NCI-H1092 treated with DMSO at 0.1 percent for 48 hours (cell line): ENCODE measurements at places on chromosomes 5 and 9.

DNA sequence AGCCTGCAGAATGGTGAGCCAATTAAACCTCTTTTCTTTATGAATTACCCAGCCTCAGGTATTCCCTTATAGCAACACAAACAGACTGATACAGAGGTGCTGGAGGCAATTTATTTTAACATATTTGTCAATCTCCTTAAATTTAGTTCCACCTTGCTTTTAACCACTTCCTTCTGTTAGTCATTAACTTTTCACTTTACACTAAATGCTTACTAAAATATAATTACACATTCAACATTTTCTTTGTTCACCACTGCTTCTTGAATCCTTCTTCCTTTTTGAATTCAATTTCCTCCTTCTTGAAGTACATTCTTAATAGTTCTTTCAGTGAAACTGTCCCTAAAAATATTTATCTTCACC is 39.4 kb downstream of the LYRM7 start:
- no peak for DNase-seq

- no peak for DNase-seq
These were observed 290.5 kb upstream of the RASA1 start for GRCh38 chr5:86977190-86977589.

- no peak for DNase-seq
These were observed 205.6 kb upstream of the MPDZ start for GRCh38 chr9:13485068-13485596.

DNA sequence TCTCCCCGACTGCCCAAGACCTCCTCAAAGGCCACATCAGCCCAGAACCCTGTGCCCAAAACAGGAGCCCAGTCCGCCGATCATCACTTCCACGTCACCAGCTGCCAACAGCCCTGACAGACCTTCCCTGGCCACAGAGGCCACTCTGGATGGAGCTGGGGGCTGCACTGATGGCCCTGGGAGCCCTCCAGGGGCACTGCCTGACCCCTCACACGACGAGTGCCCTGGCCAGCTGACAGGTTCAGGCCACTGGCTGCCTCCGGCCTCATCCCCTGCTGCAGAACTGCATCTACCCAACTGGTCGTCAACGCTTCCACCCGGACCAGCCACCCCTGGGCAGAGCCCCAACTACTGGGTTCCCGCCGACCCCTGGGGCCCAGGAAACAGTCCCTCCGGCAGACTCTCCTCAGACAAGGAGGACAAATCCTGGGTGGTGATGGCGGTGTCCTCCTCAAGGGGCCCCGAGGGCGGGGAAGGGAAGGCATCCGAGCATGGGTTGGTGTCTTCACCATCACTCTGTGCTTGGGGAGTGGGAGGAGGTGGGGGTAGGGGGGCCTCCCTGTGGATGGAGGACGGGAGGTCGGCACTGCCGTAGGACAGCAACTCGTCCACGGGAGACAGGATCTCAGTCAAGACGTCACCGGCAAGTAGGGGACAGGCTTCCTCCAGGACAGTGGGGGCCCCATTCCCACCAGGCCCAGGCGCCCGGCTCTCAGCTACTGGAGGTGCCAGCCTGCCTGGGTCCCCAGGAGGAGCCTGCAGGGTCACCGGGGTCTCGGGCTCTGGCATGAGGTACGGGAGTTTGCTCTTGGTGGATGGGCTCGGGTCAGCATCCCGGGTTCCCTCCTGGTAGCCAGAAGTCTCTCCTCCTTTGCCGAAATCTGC is 7.9 kb upstream of the QSOX2 start:
- DNase-seq, result no peak

GRCh38 chr9:70559102-70559501 is 144.6 kb upstream of the KLF9 start:
- no peak for DNase-seq

- no peak for DNase-seq
These were observed 107.3 kb upstream of the DPYSL3 start for GRCh38 chr5:147617191-147617606.

DNA sequence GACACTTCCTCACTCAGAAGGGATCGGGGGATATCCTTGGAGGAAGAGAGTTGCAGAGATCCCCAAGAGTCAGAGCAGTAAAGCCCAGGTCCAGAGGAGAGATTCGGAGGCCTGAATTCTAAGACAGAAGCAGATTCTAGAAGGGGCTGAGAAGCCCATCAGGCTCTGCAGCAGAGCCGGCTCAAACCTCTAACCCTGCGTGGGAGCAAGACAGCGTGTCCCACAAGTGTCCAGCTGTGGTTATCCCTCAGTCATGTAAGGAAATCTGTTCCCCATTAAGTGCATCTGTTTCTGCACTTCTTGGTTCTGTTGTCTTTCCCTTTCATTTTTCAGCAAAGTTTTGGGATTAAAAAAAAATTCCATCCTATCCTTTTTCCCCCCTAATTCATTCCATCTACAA is 4.8 kb upstream of the DIAPH1 start:
- DNase-seq, result no peak

- DNase-seq, result no peak
These were observed 48.6 kb downstream of the ANXA2R start for GRCh38 chr5:42991404-42992087.

DNA sequence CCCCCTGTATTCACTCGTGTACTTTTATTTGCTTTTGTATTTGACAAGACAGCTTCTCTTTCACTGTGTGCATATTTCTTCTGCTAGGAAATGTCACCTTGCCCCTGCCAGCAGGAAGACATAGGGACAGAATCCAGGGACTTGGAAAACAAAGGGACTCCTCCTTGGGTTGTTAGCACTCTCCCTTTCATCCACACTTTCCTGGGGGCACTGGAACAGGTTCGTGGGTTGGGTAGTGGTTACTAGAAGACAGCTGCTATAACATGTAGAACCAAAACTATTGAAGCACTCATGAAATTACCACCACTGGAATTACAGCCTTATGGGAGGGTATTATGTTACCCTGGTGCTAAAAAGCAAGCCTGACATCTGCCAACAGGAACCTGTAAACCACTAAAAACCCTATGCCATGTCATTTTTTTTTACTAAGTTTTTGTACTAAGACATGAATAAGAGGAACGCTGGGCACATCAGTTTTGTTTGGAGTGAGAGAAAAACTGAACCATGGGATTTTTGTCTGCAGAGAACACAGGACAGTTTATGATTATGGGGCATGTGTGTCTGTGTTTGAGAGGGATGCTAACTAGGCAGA is 4.7 kb upstream of the CCL28 start:
- DNase-seq, result no peak

DNA sequence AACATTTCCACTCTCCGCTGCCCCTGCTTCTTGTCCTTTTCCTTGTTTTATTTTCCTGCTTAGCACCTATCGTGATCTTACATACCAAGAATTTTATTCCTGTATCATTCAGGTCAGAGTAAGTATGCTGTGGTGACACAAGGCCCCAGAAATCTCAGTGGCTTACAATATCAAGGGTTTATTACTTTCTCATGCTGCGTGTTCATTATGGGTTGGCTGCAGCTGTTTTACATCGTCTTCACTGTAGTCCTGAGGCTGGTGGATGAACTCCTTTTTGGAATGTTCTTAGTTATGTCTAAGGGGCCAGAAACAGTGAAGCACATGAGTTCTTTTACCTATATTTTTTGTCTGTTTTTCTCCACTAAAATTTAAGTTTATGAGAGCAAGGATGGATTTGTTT is 51.2 kb downstream of the FCHO2 start:
- no peak for DNase-seq

DNA sequence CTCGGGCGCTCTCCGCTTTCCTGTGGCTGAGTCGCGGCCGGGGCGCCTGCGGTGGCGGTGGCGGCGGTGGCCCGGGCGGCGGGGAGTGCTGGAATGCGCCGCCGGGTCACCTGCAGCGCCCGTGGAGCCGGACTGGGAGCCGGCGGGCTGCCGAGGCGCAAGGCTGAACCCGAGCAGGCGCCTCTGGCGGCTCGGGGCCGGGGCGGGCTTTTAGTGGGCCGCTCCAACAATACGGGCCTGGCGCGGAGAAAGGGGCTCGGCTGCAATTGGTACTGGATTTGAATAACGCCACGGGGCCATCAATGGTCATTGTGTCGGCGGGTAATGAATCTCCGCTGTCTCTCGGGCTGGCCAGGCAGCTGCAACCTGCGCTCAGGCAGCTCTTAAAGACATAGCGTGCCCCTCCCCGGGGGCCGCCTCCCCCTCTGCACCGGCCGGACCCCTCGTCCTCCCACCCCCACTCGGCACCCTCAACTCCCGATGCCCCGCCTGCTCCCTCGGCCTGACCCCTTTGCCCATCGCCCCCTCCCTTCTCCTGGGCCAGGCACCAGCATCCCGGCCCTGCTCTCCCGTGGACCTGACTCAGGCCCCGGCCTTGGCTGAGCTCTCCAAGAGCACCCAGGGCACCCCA is 22.1 kb downstream of the URM1 start:
- DNase-seq, result no peak

- DNase-seq, result peak; percentile 45
These were observed 1.8 kb downstream of the MARCHF6 start for GRCh38 chr5:10355071-10355889.

DNA sequence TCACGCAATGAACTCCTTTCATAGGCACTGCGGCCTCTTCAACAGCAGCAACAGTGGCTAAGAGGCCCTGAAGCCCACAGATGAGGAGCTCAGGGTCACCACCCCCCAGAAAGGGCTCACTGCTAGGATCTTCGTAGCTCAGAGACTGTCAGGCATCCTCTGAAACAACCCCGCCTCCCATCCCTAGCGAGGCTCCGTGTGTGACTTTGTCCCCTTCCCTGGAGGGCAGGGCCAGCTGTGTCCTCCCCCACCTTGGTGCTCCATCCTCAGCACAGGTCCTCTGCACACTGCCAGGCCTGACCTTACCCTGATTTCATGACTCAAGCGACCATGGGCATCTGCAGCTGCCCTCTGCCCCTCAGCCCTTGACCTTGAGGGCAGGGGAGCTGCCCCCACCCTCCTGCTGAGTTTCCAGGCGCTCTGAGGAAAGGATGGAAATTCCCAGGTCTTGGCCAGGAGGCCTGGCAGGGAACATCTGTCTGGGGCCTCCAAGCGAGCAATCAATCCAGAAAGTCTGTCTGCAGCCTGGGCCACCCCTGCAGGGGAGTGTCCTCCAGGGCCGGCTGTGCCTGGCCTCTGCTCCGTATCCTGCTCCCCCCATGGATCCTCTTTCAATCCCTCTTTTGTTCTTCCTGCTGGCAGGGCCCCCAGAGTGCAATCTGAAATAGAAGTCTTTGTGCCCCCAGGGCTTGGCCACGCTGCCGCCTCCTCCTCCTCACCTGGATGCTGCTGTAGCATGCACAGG is 6.8 kb upstream of the IRX4 start:
- no peak for DNase-seq

GRCh38 chr5:139131465-139131864 is 66.7 kb downstream of the SIL1 start:
- DNase-seq, result peak; percentile 59

- DNase-seq, result no peak
These were observed 84.9 kb downstream of the ADAMTS12 start for GRCh38 chr5:33806738-33807442.

- no peak for DNase-seq
These were observed 1.1 kb downstream of the BRINP1 start for GRCh38 chr9:119368179-119368578.

DNA sequence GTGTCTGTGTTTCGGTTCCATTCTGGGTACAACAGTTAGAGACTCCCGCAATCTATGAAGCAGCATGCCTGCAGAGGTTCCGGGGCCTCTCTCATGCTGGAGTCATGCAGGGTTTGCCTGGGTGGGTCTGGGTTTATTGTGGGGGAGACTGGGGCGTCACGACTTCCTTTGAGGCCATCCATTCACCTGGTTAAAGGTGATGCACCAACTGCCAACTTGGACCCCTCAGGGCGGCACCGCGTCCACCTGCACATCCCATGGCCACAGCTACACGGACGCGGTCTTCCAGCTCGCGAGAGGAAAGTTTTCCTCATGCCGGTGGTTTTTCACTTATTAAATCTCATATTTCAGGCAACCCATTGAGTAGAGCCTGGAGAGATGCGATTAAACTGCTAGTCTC is 30.9 kb upstream of the IRX4 start:
- DNase-seq, result no peak

DNA sequence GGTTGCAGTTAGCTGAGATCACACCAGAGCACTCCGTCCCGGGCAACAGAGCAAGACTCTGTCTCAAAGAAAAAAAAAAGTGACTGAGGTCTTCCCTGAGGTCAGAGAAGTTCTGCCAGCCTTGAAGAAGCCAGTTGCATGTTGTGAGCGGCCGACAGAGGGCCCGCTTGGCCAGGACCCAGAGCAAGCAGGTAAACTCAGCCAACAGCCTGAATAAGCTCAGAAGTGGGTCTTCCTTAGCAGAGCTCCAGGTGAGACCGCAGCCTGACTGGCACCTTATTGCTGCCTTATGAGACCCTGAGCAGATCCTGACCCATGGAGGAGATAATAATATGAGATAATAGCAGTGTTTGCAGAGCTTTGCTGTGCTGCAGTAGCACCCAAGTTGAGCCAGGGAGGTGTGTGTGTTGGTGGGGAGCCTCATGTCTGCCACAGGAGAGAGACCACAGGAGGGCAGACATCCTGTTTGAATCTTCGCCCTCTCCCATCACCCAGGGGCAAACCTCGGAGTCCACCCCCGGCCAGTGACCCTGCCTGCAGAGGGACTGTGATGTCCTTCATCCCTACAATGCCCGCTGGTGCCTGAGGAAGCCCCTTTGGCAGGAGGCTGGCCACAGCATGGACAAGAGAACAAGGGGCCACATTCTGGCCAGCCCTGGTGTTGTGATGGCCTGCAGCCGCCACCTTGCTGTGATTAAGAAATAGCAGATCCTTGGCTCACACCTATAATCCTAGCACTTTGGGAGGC is 10.8 kb upstream of the BARX1 start:
- DNase-seq, result peak; percentile 27

GRCh38 chr5:109929911-109930310 is 240.2 kb downstream of the MAN2A1 start:
- no peak for DNase-seq

DNA sequence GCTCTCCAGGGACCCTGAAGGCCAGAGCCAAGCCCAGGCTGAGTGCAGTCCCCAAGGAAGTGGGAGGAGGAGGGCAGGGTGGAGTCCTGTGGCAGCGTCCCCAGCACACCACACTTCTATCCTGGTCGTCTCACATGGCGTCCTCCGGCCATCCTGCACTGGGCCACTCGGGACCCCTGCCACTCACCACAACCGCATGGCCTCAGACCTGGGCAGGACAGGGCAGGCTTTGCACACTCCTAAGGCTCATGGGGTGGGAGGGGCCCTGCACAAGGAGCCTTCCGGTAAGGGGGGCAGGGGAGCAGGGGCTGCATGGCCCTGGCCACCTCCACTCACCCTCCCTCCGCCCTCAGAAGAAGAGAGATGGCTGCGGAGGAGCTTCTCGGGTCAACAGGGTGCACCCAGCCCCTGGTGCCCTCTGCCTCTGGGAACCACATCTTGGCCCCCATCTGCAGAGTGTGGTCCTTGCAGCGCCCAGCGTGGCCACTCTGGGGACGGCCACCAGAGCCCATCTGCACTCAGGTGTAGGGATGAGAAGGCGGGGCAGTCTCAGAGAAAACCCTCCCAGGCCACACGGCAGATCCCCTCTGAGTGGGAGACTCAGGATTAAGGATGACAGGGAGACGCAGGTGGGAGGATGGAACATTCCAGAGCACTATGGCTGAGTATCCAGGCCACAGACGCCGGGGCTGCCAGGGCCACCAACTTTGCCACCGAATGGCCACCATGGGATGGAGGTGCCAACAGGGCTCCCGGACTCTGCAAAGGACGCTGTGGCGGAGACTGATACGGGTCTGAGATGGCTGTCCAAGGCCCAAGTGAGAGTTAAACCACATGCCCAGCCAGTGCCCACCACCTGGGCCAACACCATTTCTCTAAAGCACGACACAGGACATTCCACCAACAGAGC is 7.6 kb downstream of the TPPP start:
- no peak for DNase-seq
